Stimulated activated naive CD8-positive, alpha-beta T cell treated with anti-CD3 and anti-CD28 coated beads, Interleukin-15, Interleukin-2, amounts not matched to agents 100 U/mL and 50 U/mL, for 24 hours (primary cell): ENCODE measurements at places on chromosomes 1 and 21.

GRCh38 chr1:9793291-9793690 lies 30.5 kb downstream of the CLSTN1 start:
- no peak for DNase-seq

- DNase-seq = no peak
Measured at GRCh38 chr1:25020851-25021590, 90.9 kb upstream of the RUNX3 start.

GRCh38 chr1:10674700-10675609 lies 121.5 kb downstream of the CASZ1 start:
- no peak for DNase-seq

GRCh38 chr1:11703357-11704193 lies 12.1 kb downstream of the DRAXIN start:
- no peak for DNase-seq

DNA sequence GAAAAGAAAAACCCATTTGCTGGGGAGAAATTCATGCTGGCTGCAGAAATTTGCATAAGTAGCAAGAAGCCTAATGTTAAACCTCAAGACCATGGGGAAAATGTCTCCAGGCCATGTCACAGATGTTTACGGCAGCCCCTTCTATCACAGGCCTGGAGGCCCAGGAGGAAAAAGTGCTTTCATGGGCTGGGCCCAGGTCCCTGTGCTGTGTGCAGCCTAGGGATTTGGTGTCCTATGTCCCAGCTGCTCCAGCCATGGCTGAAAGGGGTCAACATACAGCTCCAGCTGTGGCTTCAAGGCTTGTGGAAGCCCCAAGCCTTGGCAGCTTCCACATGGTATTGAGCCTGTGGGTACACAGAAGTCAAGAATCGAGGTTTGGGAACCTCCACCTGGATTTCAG lies 93.0 kb downstream of the HFM1 start:
- no peak for DNase-seq

GRCh38 chr1:100152271-100152670 lies 19.3 kb downstream of the TRMT13 start:
- DNase-seq = no peak

DNA sequence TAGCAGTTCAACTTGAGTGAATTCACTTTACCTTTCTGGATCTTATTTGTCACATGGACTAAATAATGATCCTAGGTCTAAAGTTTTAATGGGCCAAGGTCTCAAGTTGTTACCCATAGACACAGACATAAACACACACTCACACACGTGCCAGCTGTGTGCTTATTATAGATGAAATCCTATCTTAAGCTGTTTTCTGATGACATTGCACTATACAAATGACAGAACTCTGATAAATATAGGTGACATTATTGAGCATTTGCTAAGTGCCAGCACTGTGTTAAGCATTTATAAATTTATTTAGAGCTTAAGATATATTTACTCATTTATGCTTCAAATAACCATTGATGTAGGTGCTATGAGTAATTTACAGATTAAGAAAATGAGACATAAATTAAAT lies 474.4 kb upstream of the NR5A2 start:
- no peak for DNase-seq

DNA sequence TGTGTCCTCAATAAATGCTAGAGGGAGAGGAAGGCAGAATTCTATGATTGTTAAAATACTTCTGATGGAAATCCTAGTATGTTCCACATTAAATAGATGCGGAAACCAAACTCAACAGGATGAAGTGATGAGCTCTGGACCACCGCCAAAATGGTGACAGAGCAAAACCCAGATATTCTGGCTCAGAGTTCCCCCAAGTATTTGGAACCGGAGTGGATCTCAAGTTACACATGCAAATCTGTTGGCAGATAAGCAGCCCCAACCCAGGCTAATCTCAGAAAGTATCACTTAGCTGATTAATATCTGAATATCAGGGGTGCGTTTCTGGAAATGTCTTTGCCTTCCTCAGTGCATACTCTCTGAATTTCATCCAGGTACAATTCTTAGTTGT lies 17.4 kb upstream of the GRHL3 start:
- DNase-seq = no peak

- no peak for DNase-seq
Measured at GRCh38 chr1:27307874-27308598, 13.9 kb upstream of the TMEM222 start.

DNA sequence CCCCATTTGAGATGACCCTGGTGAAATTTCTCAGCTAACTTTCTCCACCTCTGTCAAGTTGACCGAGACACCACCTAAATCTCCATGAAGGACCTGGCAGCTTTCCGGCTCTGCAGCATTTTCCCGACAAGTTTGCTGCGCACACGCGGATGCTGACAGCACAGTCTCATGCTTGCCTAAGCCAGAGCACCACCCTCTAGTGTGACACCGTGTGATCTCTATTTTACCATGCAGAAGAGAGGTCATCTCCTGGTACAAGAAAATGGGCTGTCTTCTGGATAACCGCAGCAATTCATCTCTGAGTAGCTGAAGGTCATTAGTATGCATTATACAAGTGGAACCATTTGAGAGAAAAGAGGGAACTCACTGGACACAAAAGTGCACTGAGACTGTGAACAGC lies 38.9 kb upstream of the H6PD start:
- DNase-seq = no peak

- DNase-seq = no peak
Measured at GRCh38 chr1:228420968-228421826, 4.5 kb upstream of the TRIM17 start.

DNA sequence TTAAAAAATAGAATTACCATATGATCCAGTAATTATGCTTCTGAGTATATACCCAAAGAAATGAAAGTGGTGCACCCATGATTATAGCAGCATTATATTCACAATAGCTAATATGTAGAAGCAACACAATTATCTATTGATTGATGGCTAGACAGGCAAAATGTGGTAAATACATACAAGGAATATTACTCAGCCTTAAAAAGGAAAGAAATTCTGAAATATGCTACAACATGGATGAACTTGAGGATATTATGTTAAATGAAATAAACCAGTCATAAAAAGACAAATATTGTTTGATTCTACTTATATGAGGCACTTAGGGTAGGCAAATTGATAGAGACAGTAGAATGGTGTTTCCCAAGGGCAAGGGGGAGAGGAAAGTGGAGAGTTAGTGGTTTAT lies 80.8 kb downstream of the MAP3K7CL start:
- DNase-seq = no peak

- DNase-seq = no peak
Measured at GRCh38 chr1:16625497-16626408, 12.4 kb upstream of the NBPF1 start.

- no peak for DNase-seq
Measured at GRCh38 chr1:106217765-106218164, 838.7 kb upstream of the PRMT6 start.

GRCh38 chr1:208216062-208216461 lies 28.1 kb downstream of the PLXNA2 start:
- no peak for DNase-seq

GRCh38 chr1:9737057-9737456 lies 85.5 kb downstream of the PIK3CD start:
- no peak for DNase-seq

DNA sequence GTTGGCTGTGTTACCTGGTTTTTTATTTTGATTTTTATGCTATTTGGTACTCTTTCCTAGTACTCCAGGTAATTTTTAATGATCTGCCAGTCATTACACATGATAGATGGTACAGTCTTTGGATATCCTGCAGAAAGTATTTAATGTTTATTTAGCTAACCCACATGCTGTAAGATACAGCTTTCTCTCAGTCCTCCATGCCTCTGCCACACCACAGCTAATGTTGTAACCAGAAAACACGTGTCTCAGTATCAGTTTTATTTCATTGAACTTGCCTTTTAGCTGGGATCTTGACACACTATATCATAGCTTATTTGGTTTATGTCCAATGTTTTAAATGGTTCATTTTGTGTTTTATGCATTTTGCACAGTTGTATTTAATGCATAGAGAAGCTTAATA lies 1648.4 kb downstream of the KCNT2 start:
- DNase-seq = no peak

DNA sequence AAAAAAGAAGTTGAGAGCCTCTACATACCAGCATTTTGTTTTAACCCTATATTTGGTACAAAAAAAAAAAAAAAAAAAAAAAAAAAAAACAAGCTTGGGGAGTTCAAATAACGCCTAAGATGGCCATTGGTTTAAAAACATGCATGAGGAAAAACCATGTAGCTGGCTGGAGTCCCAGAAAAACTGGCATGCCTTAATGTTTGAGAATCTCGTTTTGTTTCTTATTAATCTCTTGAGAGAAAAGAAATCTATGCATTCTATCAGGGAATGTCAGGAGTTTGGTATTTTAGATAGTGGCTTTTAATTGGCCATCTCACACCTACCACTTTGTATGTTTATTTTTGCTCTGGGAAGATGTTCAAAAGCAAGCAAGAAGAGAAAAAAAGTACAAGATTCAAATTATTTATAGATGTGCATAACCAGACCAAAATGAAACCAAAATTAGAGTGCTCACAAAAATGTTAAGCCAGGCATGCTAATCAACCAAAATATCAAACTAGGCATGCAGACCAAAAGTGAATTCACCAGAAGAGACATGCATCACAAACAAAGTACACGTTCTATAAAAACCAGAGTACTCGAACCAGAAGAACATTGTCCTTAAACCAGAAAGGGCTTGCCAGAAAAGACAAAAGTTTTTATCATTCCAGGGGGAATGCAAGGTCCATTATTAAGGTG lies 156.6 kb downstream of the AK5 start:
- no peak for DNase-seq

GRCh38 chr1:219837274-219837993 lies 90.9 kb downstream of the SLC30A10 start:
- no peak for DNase-seq

DNA sequence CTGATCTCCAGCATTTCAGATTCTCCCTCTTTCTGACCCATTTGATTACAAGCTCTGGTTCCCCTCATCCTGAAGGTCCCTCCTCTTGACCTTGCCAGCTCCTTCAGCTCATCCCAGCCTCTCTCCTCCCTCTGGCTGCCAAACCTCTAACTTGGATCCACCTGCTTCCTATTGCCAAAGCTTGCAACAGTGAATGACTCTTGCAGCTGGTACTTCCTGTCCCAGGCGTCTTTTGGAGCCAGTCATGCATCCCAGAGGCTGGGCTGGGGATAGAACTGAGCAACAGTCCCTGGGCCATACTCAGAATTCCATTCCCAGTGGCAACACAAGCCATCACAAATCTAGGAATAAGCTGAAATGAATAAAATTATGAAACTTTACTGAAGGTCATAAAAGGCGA lies 27.7 kb upstream of the SPOCD1 start:
- DNase-seq = no peak
